Activated T-helper 1 cell treated with Interleukin-2 at 50 U/mL for 16 hours (primary cell): ENCODE measurements at places on chromosomes 3 and 15.

- DNase-seq, result no peak
Measured at GRCh38 chr3:180913581-180914404, 1.3 kb downstream of the FXR1 start.

- no peak for DNase-seq
Measured at GRCh38 chr3:78235841-78236240, 1195.9 kb downstream of the ROBO2 start.

GRCh38 chr3:49882166-49882565, 12.5 kb upstream of the CAMKV start:
- DNase-seq, result no peak

GRCh38 chr3:113124256-113124830, 87.0 kb upstream of the BOC start:
- no peak for DNase-seq

GRCh38 chr3:143078883-143079282, 40.7 kb upstream of the CHST2 start:
- no peak for DNase-seq

- DNase-seq, result no peak
Measured at GRCh38 chr3:4495294-4496086, 2.3 kb downstream of the ITPR1 start.

- DNase-seq, result no peak
Measured at GRCh38 chr3:122921791-122922651, 105.5 kb downstream of the SEMA5B start.

- DNase-seq, result no peak
Measured at GRCh38 chr3:78927759-78928158, 840.0 kb downstream of the ROBO1 start.

DNA sequence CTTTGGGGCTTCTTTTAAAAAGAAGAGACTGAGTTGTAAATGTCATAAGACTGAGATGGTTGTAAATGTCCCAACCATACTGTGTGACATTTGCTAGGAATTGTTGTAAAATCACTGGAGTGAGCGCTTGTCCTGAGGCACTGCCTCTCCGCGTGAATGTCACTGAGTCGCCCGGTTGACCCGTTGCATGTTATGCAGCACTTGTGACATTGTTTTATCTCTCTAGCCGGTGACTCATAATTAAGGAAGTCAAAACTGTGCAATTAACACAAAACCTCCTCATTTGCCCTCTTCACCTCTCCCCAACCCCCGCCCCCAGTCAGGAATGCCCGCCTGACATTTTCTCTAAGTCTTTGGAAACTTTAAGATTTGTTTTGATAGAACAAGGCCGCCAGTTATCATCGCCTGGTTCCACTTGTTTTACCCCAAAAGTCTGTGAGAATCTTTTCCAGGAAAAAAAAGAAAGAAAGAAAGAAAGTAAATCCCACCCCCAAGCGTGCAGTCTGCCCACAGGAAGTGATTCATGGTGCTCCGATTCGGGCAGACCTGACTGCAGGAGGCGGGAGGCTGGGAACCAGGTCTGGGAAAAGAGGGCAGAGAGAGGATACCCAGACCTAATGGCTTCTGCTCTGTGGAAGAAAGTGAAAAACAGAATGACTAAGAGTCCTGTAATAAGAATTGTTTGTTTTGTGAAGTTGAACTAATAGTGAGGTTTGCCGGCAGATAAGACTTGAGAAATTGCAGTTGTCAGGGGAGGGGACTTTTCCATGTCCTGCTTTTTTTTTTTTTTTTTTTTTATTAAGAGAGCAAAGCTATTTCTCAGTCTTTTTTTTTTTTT, 84.8 kb downstream of the SMAD3 start:
- peak; percentile 11 for DNase-seq

DNA sequence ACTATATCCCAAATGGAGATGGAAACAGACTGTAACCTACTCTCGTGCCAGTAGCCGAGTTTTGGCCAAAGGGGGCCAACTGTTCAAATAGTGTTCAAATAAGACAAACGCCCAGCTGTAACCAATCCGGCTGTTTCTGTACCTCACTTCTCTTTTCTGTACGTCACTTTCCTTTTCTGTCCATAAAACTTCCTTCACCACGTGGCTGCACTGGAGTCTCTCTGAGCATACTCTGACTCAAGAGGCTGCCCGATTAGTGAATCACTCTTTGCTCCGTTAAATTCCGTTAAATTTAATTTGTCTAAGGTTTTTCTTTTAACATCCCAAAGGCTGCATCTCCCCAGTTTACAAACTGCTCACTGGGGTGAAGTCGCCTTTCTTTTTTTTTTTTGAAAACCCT, 219.2 kb upstream of the P2RY1 start:
- no peak for DNase-seq

DNA sequence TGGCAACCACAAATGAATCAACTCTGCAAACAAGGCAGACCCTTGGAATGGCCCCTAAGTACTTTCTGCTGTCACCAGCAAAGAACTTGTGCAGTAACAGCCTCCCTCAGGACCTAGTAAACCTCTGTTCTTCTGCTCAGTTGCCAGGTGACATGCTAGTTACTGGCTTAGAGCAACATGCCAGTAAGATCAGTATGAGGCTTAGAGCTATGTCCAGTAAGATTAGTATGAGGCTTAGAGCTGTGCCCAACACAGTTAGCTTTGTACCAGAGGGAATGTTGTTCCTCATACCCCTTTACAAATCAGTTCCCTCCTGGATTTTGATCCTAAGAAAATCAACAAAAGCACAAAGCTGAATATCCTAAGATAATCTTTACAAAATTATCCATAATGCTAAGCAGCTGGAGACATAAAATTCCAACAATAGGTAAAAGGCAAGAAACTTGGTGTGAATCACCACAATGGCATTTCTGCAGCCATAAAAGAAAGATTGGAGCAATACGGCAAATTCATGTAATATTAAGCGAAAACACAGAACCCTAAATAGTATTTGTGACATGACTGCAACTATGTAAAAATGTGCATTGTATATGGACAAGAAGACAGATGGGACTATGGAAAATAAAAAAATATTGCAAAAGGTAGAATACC, 107.3 kb upstream of the LPP start:
- DNase-seq, result no peak

DNA sequence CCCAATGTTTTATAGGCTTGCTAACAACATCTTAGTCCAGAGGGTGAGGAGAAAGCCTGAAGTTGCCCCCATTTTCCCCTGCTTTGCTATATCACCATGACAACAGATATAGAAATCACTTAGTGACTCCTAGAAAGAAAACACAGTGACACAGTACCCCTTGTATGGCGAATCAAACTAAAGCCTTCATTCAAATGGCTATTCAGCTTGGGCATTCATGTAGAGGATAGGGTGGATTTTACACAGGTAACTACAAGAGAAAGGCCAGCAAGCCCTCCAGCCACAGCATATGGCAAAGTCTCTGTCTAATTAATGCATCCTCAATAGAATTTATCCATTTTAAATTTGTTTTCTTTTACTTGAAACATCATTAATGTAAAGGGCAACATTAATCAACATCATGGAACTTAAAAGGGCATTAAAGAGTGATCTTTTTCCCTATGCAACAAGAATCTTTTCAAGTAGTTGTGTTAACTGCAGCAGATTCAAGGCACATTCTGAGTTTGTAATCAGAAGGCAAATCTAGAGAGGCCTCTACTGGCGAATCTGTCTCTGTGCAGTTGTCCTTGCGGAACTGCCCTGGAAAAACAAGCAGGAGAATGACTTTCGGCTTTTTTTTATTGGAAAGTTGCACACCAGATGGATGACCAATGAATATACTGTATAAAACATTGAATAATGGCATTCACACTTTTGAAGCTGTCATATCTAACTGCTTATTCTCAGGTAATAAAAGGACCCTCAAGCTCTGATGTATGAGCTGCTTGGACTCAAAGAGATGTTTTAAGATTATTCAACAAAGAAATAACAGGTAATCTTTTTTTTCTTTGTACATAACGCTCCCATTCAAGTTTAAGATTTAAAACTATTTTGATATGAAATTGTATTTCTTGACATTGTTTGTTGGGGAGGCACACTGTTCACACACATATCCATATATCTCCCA, 621.7 kb upstream of the AGTR1 start:
- DNase-seq, result no peak

DNA sequence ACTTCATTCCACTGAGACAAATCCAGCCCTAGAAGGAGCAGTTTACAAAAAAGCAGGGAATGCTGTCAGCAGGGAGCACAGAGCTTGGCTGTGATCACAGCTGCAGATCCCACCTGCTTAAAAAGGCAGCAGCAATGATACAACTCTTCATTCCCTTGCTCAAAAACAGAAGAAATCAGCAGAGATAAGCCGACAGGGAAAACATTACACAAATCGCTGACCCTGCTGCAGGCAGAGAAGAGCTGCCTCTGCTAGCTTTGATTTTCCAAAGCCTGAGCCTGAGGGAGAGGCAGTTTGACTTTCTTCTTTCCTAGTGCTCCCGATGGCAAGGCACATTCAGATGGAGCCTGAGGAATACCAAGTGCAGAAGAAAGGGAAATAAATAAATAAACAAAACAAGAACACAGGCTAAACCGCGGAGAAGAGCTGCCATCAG, 80.2 kb downstream of the SHQ1 start:
- no peak for DNase-seq

- DNase-seq, result no peak
Measured at GRCh38 chr3:99366663-99367429, 271.5 kb upstream of the COL8A1 start.

DNA sequence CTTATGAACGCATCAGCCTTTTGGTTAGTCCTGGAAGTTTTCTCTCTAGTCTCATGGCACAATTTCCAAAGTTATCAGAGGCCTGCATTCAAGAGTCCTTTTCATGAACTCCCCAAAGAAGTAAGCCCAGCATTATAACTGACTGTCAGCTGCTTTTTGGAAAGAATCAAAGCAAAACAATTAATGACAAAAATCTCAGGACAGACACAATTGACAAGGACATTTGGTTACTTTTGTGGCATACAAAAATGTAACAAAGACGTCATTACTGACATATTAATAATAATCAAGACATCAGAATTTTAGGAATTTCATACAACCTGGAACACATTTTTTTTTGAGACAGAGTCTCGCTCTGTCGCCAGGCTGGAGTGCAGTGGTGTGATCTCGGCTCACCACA, 21.2 kb downstream of the KATNBL1 start:
- DNase-seq, result no peak
